Aorta (tissue), 5 donors: ENCODE measurements at places on chromosomes 2 and 18. TPM values are rescaled to one million over a fixed set of nuclear protein-coding genes. Genes with fewer than 3 reads are reported as not detected.
A peak's percentile ranks its signal among the peaks of the same experiment; 100 is the strongest.

GRCh38 chr2:39849064-39849463 is 70.0 kb upstream of the THUMPD2 start:
- no peak overlapping the region for H3K4me3 ChIP-seq
- H3K27ac ChIP-seq, result no peak overlapping the region
- H3K4me1 ChIP-seq, result no peaks in the 10 kb centered on the region
- no peak for DNase-seq
- no peaks in the 10 kb centered on the region for H3K27me3 ChIP-seq
- H3K36me3 ChIP-seq, result no peaks in the 10 kb centered on the region

DNA sequence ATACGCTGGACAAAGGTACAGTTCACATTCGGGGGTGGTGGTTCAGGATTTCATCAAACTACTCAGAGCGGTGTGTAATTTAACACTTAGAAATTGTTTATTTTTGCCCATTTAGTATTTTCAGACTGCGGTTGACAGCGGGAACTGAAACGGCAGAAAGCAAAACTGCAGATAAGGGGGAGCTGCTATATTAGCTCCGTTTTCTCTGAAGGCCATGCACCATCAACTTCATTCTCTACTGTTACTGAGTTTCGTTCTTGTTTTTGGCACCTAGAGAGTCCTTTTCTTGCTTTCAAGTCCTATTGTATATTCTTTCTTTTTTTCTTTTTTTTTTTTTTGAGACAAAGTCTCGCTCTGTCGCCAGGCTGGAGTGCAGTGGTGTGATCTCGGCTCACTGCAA is 121.5 kb upstream of the SP3 start:
- H3K4me3 ChIP-seq, result no peak overlapping the region
- no peak overlapping the region for H3K27ac ChIP-seq
- no peak for DNase-seq
- no peaks in the 10 kb centered on the region for H3K4me1 ChIP-seq

- no peak overlapping the region for H3K4me3 ChIP-seq
- H3K27ac ChIP-seq, result no peak overlapping the region
- H3K4me1 ChIP-seq, result no peaks in the 10 kb centered on the region
- no peak for DNase-seq
- H3K27me3 ChIP-seq, result no peaks in the 10 kb centered on the region
Observed at GRCh38 chr2:170271340-170271739, 93.4 kb downstream of the MYO3B start.

Gene TLX2
- not detected for total RNA-seq

GRCh38 chr2:145744541-145745386 is 1224.8 kb upstream of the ZEB2 start:
- H3K4me1 ChIP-seq, result no peaks in the 10 kb centered on the region
- H3K4me3 ChIP-seq, result no peak overlapping the region
- no peak for DNase-seq
- no peak overlapping the region for H3K27ac ChIP-seq

GRCh38 chr18:76450452-76451395 is 44.3 kb downstream of the ZNF516 start:
- no peaks in the 10 kb centered on the region for H3K36me3 ChIP-seq
- H3K4me3 ChIP-seq, result peak overlapping the region; percentile 92
- no peaks in the 10 kb centered on the region for H3K4me1 ChIP-seq
- no peaks in the 10 kb centered on the region for H3K27me3 ChIP-seq
- DNase-seq, result peak; percentile 74

Gene ZNG1B
- 29.1 TPM for total RNA-seq
